ENCODE measurements at places on chromosomes 1 and 21. TPM values are rescaled to one million over a fixed set of nuclear protein-coding genes. Genes with fewer than 3 reads are reported as not detected.
A peak's percentile ranks its signal among the peaks of the same experiment; 100 is the strongest.

PIK3C2B gene
- total RNA-seq = 2.4 TPM

KCNJ9 gene
- total RNA-seq = not detected

COL11A1 gene
- total RNA-seq = 12.0 TPM

- no peak for DNase-seq
Observed at GRCh38 chr1:3431266-3431665, 23.2 kb upstream of the ARHGEF16 start.

- no peak for DNase-seq
Observed at GRCh38 chr21:44497703-44498126, 42.3 kb downstream of the KRTAP10-1 start.

GRCh38 chr1:95927061-95927460 lies 693.1 kb downstream of the RWDD3 start:
- no peak for DNase-seq

GRCh38 chr1:119112791-119113190 lies 27.7 kb downstream of the WARS2 start:
- DNase-seq = no peak

DNA sequence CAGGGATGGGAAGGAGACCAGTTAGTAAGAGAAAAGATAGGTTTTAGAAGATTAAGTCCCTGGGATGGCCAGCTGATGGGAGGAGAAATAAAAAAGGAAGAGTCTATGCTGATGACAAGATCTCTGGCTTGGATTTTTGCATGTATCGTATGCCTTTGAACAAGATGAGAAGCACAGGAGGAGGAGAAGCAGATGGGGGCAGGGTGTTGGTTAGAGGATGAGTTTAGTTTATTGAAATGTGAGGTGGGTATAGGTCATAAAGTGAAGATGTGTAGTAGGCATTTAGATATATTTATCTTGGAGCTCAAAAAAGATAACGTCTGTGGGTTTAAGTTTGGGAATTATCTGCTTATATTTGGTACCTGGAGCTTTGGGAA lies 1.4 kb downstream of the TIPRL start:
- no peak for DNase-seq

GRCh38 chr1:172326136-172326535 lies 94.3 kb upstream of the C1orf105 start:
- DNase-seq = no peak

GRCh38 chr1:36705629-36706028 lies 222.9 kb upstream of the CSF3R start:
- DNase-seq = no peak

GRCh38 chr1:44237721-44238457 lies 24.6 kb downstream of the DMAP1 start:
- no peak for DNase-seq

DNA sequence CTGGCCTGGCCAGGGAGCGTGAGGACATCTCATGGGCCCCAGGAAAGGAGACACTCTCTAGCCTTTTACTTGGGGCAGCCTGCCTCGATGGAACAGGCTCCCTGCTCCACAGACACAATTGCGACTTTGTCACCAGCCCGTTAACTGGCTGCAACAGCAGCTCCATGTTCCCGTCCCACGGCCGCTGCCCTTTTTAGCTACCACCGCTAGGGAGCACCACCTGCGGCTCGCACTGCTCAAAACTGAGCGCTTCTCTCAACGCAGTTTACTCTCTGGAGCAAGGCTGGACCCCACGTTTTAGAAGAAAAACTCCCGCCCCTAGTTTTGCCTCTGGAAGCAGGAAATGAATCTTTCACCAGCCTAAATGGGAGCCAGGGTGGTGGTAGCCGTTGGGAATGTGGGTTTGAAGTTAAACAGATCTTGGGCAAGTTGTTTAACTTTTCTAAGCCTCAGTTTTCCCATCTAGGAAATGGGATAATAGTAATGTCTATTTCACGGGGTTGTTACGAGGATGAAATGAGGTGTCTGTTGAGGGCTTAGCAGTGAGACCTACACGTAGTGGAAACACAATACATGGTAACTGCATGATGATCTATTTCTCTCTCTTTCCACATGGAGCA lies 3.5 kb upstream of the LRRC38 start:
- peak; percentile 21 for DNase-seq

- DNase-seq = no peak
Observed at GRCh38 chr1:113683384-113684152, 75.7 kb downstream of the PHTF1 start.

- no peak for DNase-seq
Observed at GRCh38 chr1:152739841-152740240, 18.0 kb upstream of the KPRP start.

DNA sequence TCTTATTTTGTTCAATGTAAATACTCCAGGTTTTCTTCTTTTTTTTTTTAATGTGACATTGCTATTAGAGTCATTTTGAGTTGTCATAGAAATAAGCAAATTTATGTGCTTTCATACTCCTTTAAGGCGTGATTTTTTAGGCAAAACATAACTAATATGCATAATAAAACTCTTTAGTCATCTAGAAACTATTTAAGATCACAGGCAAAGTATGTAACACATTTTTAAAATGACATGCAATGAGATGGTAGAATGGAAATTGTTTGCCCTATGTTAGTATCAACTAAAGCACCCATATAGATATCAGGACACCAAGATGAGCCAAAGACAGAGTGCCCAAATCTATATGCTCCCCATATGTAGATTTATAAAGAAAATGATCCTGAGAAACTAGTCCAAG lies 41.5 kb upstream of the SGIP1 start:
- DNase-seq = no peak

GRCh38 chr21:45384656-45385548 lies 20.1 kb upstream of the COL18A1 start:
- no peak for DNase-seq
